ENCODE measurements at places on chromosomes 2 and 18. TPM values are rescaled to one million over a fixed set of nuclear protein-coding genes. Genes with fewer than 3 reads are reported as not detected.

Gene FBXO41
- 1.4 TPM for total RNA-seq

Gene DYNAP
- 38.5 TPM for total RNA-seq

Gene CAPN14
- 124 TPM for total RNA-seq

Gene VWA3B
- total RNA-seq = not detected

Gene C2orf80
- not detected for total RNA-seq

Gene CIB4
- not detected for total RNA-seq

Gene USP34
- 49.5 TPM for total RNA-seq

Gene IL18RAP
- total RNA-seq = not detected

Gene FBLN7
- 1.1 TPM for total RNA-seq

Gene IL36RN
- 5.0 TPM for total RNA-seq

Gene SCTR
- total RNA-seq = not detected

Gene TMEM17
- 3.4 TPM for total RNA-seq

Gene CYP1B1
- total RNA-seq = 20.0 TPM

Gene FAM237A
- total RNA-seq = not detected

Gene TFCP2L1
- total RNA-seq = 18.1 TPM

Gene UGT1A5
- 0.67 TPM for total RNA-seq

Gene LONRF2
- total RNA-seq = 0.53 TPM

Gene CGREF1
- total RNA-seq = 2.6 TPM

Gene CRYGC
- total RNA-seq = not detected

Gene SDC1
- total RNA-seq = 475 TPM

Gene SCYGR4
- not detected for total RNA-seq

Gene EPB41L3
- 40.3 TPM for total RNA-seq

Gene ABCA12
- 1.5 TPM for total RNA-seq

Gene PKDCC
- 4.1 TPM for total RNA-seq

Gene UGT1A3
- 3.7 TPM for total RNA-seq

Gene ZDBF2
- total RNA-seq = 1.9 TPM

Gene CFAP53
- not detected for total RNA-seq

Gene LHCGR
- total RNA-seq = not detected

Gene PIEZO2
- total RNA-seq = 2.1 TPM

Gene TXNDC2
- not detected for total RNA-seq

Gene CNTNAP5
- not detected for total RNA-seq

Gene BMP10
- total RNA-seq = not detected

Gene APOB
- total RNA-seq = 0.04 TPM

Gene TRIM43
- total RNA-seq = not detected

Gene NTSR2
- total RNA-seq = not detected

Gene KCNJ13
- total RNA-seq = not detected

Gene TUBA4B
- not detected for total RNA-seq

Gene STON1
- total RNA-seq = 2.0 TPM

Gene MAPK4
- 3.1 TPM for total RNA-seq

Gene GKN2
- total RNA-seq = not detected

Gene HES6
- total RNA-seq = 4.1 TPM

Gene REG3G
- not detected for total RNA-seq

Gene PARD6G
- total RNA-seq = 37.8 TPM

Gene TNP1
- not detected for total RNA-seq

Gene FZD7
- total RNA-seq = 11.3 TPM

Gene RUFY4
- total RNA-seq = not detected

Gene TLX2
- total RNA-seq = not detected

Gene LDLRAD4
- total RNA-seq = 17.9 TPM

Gene COL4A3
- total RNA-seq = 0.50 TPM

Gene ALPP
- total RNA-seq = not detected

Gene DHRS9
- 15.3 TPM for total RNA-seq

Gene FBXO36
- 1.3 TPM for total RNA-seq

Gene HOXD12
- not detected for total RNA-seq

Gene EN1
- not detected for total RNA-seq
